ENCODE measurements at places on chromosomes 7 and 10.

DNA sequence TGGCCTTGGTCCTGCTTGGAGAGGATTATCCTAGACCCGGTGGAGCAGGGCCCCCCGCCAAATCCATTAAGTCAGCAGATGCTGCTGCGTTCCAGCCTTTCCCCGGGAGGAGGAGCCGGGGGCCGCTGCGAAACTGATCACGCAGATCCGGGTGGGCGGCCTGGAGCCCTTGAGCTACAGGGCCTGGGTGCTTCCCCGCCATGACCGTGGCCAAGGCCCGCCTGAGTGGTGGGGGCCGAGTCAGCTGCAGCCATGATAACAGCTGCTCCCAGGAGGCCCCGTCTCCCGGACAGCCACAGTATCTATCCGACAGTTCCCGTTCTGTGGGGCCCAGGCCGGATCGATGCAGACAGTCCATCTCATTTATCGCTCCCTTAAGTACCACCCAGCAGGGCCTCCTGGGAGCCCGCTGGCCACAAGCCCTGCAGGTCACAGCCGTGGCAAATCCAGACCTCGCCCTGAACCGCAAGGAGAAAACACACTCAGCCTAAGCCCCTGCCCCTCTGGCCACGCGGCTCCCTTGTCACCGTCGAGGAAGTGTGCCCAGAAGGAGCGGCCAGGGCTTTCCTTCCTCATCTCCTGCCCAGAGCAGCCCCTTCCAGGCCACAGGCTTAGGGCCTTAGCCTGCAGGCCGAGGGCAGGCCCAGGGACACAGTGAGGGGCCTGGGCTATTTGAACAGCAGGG is 34.4 kb upstream of the SLC29A4 start:
- DNase-seq: no peak

DNA sequence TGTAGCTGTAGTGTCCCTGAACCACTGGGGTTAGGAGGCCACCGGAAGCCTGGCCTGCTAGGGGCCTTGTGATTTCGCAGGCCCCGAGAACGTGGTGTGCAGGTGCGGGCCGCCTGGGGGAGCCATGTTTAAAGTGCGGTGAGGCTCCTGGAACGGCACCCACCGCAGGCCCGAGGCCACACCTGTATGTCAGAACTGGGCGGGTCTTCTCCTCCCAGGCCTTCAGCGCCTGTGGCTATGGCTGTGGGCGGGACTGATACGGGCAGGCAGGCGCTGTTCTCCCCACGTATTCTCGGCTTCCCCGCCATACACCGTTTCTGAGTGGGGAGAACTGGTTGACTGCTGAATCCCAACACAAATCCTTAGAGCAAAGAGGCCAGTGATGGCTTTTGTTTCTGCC is 74.8 kb downstream of the DNAJB6 start:
- no peak for DNase-seq

DNA sequence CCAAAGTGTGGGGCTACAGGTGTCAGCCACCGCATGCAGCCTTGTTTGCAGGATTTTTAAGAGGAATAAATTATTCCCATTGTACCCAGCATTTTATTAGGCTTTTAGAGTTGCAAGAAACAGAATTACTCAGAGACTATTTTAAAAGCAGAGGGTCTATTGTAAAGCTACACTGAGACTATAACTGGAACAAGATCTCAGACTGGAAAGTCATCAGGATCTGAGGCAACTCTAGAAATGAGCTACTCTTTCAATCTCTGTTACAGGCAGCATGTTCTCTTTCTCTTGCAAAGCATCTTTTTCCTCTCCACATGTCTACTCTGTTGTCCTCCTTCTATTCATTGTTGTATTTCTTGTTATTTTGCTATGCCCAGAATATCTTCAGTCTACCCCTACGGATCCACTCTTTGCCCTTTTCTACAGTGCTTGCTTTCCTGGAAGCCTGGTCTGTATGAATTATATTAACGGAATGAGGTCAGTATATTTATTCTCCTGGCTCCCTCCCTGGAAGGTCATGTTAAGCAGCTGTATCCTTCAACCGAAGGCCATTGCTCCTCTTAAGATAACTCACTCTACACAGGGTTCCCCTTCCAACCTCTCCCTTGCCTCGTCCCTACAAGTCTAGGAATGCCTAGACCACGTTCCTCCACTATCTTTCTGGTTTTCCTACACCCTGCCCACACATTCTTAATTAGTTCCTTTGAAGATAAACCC is 27.7 kb upstream of the MICU1 start:
- DNase-seq: no peak

DNA sequence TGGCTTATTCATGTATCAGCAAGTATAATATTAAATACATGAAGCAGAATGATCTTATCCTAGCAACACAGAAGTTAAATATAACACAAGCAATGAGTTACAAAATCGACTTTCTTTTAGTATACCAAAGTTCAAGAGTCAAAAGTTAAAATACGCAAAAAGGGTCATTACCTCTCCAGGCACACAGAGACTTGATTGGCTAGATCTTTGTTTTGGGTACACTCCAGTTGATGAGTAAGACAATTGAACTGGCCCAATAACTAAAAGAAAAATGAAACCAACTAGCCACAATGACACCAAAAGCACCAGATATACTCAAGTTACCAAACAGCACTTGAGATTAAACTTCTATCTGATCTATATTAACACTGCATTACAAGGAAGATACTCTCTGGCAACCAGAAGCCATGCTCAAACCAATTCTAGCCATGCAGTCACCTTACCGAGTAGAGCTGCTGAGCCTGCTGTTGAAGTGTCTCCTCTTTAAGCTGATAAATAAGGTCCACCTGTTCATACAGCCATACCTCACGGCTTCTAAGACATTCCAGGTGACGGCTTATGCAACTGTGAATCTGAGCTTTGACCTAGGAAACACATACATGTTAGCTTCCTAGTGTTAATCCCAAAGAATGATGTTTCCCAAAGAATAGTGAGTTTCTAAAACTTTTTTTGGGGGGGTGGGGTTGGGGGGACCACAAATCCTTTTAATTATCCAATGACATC is 15.6 kb downstream of the NCOA4 start:
- no peak for DNase-seq

DNA sequence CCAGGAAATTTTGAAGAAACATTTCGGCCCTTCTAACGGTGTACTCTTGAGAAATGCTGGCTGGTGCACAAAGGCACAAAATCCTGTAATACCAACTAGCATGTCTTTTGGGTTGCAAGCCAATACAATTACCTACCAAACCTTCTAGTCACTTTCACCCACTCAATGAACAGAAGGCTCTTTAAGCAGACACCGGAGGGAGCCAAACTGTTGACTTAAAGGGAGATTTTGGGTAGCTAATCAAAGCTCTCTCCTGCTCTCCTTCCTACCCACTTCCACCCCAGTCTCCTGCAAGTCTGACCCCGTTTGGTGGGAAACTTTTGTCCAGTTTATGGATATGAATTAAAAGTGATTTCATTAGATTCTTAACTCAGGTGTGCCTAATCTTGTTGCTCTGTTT is 24.0 kb downstream of the GRM3 start:
- no peak for DNase-seq

DNA sequence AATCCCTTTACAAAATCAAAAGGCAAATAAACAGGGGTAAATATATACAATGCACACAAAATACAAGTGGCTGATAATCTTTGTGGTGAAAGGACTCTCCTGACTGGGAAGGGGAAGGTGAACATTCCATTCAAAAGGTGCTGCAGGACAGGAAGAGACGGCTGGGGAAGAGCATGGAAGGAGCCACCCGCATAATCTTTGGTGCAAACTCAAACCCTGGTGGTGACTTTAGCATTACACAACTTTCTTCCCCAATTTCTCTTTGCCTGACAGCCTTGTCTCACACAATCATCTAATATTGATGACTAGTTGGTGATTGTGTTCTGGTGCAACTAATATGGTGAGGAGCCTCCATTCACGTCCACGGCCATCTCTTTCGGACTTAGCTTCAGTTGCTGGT is 117.0 kb upstream of the EGFR start:
- no peak for DNase-seq

GRCh38 chr10:5014936-5015335 is 11.3 kb upstream of the AKR1C2 start:
- DNase-seq: no peak

DNA sequence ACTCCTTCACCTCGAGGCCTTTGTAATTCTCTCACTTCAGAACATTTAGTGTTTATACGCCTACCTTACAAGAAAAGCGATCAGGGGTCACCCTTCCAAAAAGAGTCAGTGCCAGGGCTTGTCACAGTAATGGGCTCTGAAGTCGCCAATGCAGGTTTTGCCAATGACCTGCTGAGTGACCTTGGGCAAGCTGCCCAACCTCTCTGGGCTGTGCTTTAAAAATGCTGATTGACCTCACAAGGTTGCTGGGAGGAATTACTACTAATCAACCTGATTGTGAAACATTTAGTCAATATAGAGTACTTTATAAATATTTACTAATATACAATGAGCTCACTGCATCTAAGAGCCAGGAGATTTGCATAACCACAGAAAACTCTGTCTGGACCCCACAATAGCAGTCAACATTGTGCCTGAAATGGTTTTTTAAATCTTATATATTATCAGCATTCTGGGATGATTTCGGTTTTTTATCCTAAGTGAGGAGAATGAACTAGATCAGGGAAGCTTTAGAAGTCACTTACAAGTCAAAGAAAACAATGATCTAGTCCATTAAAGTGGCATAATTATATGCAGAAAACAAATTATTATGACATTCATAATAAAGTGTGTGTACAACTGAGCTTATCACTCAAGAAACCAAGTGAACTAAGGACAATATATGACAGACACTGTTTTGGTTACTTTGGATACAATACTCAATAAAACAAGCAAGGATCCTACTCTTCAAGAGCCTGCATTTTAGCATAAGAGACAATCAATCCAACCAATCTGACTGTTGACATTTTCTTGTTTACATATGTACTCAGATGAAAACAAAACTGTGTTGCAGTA is 290.5 kb downstream of the SORCS1 start:
- DNase-seq: no peak

- DNase-seq: no peak
Observed at GRCh38 chr7:44469461-44470134, 20.9 kb downstream of the NUDCD3 start.

DNA sequence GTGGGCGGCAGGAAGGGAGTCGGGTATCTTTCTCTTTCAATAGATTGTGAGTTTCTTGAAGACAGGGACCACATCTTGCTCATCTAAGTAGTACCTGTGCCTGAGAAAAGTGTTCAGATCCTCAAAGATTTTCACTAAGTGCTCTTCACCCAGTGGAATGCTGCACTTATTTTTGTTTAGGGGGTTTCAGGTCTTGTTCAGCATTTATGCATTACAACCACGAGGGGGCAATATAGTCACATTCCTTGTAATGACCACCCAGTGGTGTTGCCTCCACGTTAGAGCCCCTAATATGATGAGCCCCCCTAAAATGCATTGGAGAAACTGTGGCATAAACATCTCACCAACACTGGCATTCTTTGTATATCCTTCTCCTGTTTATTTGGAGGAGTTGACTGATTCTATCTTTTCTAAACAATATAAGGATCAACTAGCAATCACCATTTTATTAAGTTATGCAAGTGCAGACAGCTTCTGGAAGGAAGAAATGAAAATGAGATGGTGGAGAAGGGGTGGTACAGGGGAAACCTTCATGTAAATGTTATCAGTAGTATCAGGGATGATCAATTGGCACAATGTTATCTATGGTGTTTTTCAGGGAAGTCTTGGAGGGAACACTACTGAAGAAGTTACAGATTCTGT is 3.1 kb upstream of the PAPSS2 start:
- DNase-seq: no peak

GRCh38 chr10:132948351-132948750 is 6.0 kb upstream of the CFAP46 start:
- DNase-seq: no peak

DNA sequence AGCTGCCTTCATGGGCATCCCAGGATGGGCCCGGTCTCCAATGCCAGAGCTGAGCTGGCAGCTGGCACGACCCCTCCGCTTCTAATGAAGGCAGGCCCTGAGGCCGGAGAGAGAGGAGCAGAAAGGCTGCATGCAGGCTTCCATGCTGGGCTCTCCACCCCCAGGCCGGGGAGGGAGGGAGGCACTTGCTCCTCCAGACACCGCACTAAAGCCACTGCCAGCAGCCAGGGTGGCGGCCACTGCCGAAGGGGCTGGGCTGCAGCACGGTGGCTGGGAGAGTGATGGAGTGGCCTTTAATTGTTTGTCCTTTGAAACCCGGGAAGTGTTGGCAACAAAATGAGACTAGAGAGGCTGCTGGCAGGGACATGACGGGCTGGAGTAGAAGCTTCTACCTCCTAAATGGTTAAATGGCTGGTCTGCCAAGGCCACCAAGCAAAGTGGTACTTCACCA is 236.5 kb downstream of the SKAP2 start:
- DNase-seq: no peak

- no peak for DNase-seq
Observed at GRCh38 chr10:25130906-25131305, 43.9 kb upstream of the GPR158 start.

- no peak for DNase-seq
Observed at GRCh38 chr7:31775556-31775955, 88.5 kb downstream of the PPP1R17 start.

DNA sequence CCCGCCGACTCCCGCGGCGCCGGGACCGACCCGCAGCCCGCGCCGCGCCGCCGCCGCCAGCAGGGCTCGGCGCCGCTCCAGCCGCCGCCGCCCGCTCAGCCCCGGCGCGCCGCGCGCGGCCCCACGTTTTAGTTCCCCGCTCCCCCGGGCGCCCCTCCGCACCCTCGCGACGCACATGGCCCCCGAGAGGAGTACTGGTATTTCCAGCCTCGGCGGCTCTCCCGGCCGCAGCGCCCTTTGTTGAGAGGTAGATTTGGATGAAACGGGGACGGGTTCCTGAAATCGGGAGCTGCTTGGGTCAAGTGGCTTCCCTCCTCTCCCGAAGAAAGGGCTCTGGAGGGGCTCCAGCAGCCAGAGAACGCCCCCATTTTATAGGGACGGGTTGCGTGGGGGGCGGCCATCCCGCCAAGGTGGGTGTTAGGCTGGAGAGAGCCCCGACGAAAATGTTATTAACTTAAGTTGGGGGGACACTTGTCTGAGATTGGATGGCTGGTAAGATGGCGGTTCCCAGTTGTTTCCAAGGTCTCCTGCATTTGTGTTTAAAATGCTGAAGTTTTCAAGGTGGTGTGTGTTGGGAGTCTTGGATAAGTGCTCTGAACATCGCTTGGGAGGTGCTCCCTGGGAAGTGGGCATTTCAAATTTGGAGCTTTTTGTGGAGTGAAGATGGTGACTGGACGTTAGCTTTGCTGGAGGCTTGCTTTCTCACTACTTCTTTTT is 1.2 kb downstream of the BMI1 start:
- no peak for DNase-seq

DNA sequence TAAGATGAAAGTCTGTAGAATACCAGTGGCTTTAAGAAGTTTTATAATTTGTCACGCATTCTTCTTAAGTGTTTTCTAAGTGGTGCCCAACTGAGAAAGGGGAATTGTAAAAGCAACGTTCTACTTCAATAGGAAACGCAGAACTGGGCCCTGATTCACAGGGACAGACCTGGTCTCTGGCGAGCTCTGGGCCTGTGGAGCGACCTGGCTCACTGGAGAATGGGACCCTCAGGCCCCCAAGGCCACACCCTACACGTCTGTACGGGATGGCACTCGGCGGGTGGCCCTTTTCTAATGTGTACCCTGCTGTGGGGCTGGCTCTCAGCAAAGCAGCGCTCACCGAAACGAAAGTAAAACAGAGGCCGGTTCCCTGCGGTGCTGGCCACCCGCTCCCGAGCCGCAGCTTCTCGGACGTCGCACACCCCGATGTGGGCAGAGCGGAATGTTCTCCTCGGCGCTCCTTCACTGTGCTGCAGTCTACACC is 205.0 kb downstream of the DIP2C start:
- DNase-seq: no peak
